Transverse colon (tissue), 4 donors: ENCODE measurements at places on chromosomes 3 and 15. TPM values are rescaled to one million over a fixed set of nuclear protein-coding genes. Genes with fewer than 3 reads are reported as not detected.

The GPR62 gene
- not detected for total RNA-seq

The KBTBD13 gene
- not detected for total RNA-seq

The PRSS50 gene
- total RNA-seq, result not detected

The IMPG2 gene
- 0.32 TPM for total RNA-seq

The MBD4 gene
- total RNA-seq, result 34.4 TPM

The ESYT3 gene
- 0.60 TPM for total RNA-seq

The CACNA2D2 gene
- total RNA-seq, result 0.48 TPM

DNA sequence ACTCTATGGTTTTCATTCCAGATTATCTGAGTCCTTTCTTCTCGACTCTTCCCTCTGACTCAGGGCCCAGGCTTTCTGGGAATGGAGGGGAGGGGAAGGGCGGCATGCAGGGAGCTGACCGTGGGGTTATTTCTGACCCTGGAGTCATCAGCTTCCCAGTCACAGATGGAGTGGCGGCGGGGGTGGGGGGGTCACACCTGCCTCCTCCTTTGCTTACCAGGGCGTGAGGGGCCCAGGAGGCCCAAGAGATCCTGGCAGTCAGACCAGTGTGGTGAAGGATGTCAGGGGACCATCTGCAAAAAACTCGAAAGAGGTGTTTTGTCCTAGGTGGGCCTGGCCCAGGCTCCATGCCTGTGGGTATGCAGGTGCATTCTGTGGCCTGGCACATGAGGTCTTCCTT lies 996 bp upstream of the XIRP1 start:
- no peak for DNase-seq

GRCh38 chr3:107710851-107711250 lies 188.1 kb downstream of the BBX start:
- DNase-seq, result no peak

GRCh38 chr3:118526758-118527513 lies 507.7 kb downstream of the IGSF11 start:
- no peak for DNase-seq

- DNase-seq, result no peak
These were observed 745 bp upstream of the RIOX2 start for GRCh38 chr3:97972976-97973375.

GRCh38 chr15:85588677-85589076 lies 206.0 kb downstream of the KLHL25 start:
- DNase-seq, result no peak

GRCh38 chr15:68663526-68663925 lies 84.7 kb downstream of the CORO2B start:
- DNase-seq, result no peak

- no peak for DNase-seq
These were observed 14.1 kb downstream of the LACTB start for GRCh38 chr15:63135804-63136203.

GRCh38 chr3:170862618-170863374 lies 7.2 kb downstream of the RPL22L1 start:
- no peak for DNase-seq

- DNase-seq, result peak; percentile 60
These were observed at the start of gene CRTC3 for GRCh38 chr15:90529371-90530249. Gene CRTC3, plus strand, starts transcription at chr15:90529923. Its CDS starts 149 bp downstream, at chr15:90530072.

DNA sequence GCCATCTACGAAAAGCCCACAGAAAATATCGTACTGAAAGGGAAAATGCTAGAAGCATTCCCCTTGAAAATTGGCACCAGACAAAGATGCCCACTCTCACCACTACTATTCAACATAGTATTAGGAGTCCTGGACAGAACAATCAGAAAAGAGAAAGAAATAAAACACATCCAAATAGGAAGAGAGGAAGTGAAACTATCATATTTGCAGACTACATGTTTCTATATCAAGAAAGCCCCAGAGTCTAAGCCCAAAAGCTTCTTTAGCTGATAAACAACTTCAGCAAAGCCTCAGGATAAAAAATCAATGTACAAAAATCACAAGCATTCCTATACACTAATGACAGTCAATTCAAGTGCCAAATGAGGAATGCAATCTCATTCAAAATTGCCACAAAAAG lies 15.6 kb downstream of the OR5K3 start:
- DNase-seq, result no peak

- DNase-seq, result no peak
These were observed 2.6 kb downstream of the SSUH2 start for GRCh38 chr3:8642001-8642400.

DNA sequence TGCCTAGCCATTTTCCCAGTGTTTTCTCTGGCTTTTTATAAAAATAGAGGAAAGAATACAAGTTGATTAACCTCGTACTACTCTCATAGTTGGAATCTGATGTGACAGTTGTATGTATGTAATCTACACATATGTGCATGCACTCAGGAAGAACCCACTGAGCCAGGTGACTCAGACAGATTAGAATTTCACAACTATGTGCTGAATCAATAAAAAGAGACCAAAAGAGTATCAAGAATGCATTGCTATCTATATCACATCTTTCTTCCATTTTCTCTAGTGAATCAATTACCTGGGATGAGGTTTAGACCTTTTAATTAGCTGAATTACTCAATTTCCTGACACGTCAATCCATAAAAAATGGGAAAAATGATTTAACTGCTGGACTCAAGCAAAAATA lies 319.3 kb upstream of the ATP10A start:
- no peak for DNase-seq

DNA sequence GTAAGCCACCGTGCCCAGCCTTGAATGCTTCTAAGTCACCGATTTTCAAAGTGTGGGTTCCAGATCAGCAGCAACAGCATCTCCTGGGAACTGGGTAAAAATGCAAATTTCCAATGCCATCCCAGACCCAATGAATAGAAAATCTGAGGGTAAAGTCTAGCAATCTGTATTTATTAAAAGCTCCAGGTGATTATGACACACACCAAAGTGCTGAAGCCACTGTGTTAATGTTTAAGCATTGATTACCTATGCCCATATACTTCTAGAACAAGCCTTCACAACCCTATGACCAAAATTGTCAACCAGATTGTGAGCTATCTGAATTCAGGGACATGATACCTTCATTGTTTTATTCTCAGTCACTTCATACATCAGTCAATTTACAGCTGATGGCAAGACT lies 86.5 kb downstream of the LRRFIP2 start:
- DNase-seq, result no peak

GRCh38 chr15:89999676-90000185 lies 1.4 kb upstream of the ZNF710 start:
- peak; percentile 37 for DNase-seq
